Dorsolateral prefrontal cortex (tissue), 122 donors: ENCODE measurements at places on chromosomes 12 and 14. TPM values are rescaled to one million over a fixed set of nuclear protein-coding genes. Genes with fewer than 3 reads are reported as not detected.

Gene LMO3
- 278 TPM for total RNA-seq

Gene FAIM2
- 806 TPM for total RNA-seq

Gene GARIN6
- total RNA-seq: not detected

Gene CCDC196
- not detected for total RNA-seq

Gene NFATC4
- total RNA-seq: 22.0 TPM

- DNase-seq: no peak
Observed at GRCh38 chr12:32100361-32100760, 6.3 kb upstream of the BICD1 start.

- no peak for DNase-seq
Observed at GRCh38 chr12:120078868-120079267, 37.7 kb downstream of the RAB35 start.

- DNase-seq: no peak
Observed at GRCh38 chr14:98822917-98823316, 449.1 kb downstream of the BCL11B start.

GRCh38 chr12:21949036-21949435 is 7.8 kb upstream of the ABCC9 start:
- DNase-seq: no peak

- no peak for DNase-seq
Observed at GRCh38 chr14:38762426-38762825, 340.6 kb downstream of the SEC23A start.

- no peak for DNase-seq
Observed at GRCh38 chr12:67811437-67812361, 163.2 kb downstream of the DYRK2 start.

DNA sequence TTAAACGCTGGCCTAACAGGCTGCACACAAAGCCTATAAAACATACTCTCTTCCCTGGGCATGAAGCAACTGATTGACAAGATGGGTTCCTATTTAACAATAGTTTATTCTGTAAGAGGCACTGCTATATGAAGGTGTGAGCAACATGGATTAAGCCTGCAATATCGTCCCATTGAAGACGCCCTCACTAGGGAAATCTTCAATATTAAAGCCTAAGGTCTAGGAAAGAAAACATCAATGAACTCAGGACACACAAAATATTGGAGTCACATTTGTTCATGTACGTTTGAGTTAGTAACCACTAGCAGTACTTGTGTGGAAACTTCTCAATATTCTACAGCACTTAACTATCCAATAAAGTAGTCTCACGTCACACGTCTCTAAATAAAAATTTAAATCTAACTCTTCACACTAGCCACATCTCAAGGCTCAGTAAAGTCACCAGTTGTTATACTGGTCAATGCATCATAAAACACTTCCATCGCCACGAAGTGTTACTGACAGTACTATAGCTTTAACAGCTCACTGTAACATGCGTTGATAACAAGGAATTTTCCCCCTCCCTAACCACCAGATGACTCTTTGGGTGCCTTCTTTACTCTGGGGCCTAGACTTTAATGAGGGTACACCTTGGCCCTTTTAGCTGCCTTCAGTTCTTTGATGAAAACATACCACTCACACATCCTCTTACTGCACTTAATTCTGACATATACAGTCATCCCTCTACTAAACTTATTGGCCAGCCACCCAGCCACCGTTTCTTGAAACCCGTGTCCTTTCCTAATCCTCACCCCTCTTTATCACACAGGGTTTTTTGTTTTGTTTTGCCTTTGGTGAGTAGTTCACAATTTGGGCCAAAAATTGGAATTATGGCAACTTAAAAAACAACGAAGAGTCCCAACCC is 50.1 kb upstream of the OR5AU1 start:
- DNase-seq: no peak

GRCh38 chr12:89791286-89791685 is 82.6 kb upstream of the ATP2B1 start:
- DNase-seq: no peak
